ENCODE measurements at places on chromosomes 12 and 14.

- DNase-seq = no peak
These were observed 76.9 kb downstream of the VRK1 start for GRCh38 chr14:96874127-96874526.

DNA sequence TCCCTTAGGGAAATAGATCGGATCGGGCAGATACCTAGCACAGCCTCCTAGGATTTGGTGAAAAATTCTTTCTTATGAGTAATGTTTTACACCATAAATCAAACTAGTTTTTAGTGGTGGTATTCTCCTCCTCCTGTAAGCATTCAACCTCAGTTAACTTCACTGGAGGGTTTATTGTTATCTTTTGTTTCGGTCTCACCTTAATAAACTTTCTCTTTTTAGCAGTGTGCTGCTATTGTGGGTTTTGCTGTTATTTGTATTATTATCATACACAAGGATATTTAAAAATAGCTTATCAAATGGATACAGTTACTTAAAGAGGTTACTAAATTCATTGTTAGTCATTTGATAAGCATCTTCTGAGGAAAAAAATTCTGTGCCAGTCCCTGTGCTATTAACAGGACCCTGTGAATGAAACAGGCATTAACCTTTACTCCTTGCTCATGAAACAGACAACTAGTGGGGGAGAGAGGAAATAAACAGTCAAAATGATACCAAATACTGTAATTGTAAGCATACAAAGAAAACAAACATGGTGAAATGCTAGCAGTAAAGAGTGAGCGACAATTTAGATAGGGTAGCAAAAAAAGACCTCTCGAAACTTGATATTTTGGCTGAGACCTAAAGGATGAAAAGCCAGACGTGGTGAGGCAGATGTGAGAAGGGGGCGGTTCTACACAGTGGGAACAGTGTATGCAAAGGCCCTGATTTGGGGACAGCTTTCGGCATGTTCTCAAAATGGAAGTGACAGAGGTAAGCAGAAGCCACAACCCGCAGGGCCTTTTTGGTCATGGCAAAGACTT lies 178.7 kb upstream of the SOX5 start:
- DNase-seq = no peak

- DNase-seq = peak; percentile 98
These were observed 41.8 kb downstream of the SMOC1 start for GRCh38 chr14:69921052-69921451.

DNA sequence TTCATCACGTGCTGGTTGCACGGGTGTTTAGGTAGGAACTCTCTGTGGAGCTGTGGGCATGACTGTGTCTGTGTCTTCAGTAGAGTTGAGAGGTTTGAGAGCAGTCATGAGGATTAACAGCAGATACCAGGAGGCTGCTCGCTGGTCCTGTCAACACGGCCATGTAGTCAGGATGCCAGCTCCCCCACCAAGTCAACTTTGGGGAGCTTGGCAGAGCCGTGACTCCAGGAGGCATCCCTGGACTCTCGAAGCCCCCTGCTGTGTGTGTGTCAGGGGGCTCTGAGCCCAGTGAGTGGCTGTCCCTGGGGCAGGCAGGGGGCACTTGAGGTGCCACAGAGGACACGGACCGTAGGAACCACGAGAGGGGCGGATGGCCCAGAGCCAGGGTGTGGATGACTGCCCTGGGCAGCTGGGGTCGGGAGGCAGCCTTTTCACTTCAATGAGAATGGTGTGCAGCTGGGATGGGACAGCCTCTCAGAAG lies 7.2 kb upstream of the GPR132 start:
- DNase-seq = no peak

- DNase-seq = no peak
These were observed 60.6 kb downstream of the NCOR2 start for GRCh38 chr12:124506832-124507153.

DNA sequence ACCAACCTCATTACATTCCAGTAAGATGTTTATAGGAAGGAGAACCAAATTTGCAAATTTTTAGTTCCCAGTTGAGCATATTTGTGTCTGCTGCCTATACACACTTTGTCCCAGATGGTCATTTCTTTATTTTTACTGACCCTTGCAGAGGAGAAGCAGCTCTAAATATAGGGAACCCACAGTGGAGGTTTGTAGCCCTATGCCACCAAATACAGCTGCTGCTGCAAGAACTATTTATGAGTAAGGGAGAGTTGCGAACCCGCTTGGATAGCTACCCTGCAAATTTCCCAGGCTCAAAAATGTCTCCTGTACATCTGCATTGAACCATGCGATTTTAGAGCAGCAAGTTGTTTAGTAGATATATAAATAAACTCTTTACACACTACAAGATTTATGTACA lies 48.2 kb downstream of the NAV3 start:
- DNase-seq = no peak

GRCh38 chr14:99687284-99688209 lies 3.4 kb downstream of the CYP46A1 start:
- DNase-seq = no peak

GRCh38 chr12:109482491-109482890 lies 5.1 kb downstream of the UBE3B start:
- DNase-seq = no peak

DNA sequence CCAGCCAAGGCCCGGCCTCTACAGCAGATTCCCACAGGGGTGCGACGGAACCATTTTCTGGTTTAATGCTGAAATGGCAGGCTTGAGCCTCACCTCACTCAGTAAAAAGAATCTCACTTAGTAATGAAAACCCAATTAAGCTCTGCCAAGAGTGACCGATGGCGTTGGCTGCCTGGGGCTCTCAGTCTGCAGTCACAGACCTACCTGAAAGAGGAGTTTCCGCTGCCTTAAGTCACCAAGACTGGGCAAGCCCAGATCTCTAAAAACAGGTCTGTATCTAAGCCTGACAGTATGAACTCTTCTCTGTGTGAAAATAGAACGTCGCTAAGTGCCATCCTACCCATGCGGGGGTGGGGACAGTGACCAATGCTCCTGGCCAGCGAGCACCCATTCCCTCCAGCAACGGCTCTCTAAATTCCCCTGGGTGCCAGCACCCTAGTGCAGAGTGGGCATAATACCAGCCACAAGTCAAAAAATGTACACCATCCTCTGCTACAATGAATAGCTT lies 107.3 kb downstream of the FOXN3 start:
- DNase-seq = no peak

DNA sequence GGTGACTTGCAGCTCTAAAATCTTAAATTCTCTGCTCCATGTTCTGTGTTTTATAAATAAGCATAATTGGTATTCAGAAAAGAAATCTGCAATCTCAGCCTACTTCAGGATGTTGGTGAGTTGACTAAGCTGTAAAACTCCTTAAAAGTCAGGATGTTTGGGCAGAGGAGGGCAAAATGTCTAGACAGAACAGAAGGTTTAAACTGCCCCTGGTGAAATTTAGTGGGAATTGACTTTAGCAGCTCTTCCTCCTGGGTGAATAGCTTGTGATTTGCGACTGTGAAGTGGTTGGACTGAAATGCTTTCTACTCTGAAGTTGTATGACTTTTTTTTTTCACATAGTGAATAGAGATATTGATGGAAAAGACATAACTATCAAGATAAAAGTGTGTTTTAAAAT lies 85.8 kb downstream of the CAND1 start:
- peak; percentile 15 for DNase-seq

- no peak for DNase-seq
These were observed 59.8 kb upstream of the CISTR start for GRCh38 chr12:53811606-53812005.

- peak; percentile 76 for DNase-seq
These were observed 1141.2 kb upstream of the TMEM132C start for GRCh38 chr12:127125607-127126259.

DNA sequence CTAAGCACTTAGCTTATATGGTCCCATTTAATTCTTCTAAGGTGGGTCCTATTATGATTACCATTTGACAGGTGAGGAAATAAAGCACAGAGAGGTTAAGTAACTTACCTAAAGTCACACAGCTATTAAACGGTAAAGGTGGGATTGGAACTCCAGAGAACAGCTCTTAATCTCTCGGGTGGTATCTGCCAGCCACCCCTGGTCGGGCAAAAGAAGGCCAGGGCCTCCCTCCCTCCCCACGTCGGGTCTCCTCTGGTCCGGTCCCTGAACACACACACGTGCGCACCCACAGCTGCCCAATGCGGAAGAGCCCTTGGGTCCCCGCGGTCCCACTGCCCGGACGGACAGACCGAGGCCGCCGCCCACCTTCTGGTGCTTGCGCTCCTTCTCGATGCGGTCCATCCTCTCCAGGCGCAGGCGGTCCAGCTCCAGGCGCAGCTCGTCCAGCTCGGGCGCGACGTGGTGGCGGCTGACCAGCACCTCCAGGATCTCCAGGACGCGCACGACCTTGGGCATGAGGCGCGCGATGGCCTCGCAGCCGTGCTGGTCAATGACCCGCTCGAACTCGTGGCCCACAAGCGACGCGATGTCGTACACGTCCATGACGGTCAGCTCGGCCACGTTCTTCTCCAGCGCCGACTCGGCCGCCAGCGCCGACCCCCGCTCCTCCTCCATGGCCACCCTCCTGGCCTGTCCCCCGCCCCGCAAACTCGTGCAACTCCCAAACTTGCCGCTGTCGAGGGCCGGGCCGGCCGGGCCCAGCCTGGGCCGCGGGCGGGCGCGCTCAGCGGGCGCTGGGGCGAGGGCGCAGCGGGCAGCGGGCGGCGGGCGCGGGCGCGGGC lies 490 bp downstream of the RILPL1 start:
- DNase-seq = peak; percentile 43

GRCh38 chr14:93729993-93730392 lies 58.3 kb downstream of the PRIMA1 start:
- DNase-seq = no peak

- no peak for DNase-seq
These were observed 40.0 kb upstream of the DAAM1 start for GRCh38 chr14:59148334-59148900.

GRCh38 chr12:48794870-48795269 lies 6.0 kb upstream of the ADCY6 start:
- peak; percentile 48 for DNase-seq

DNA sequence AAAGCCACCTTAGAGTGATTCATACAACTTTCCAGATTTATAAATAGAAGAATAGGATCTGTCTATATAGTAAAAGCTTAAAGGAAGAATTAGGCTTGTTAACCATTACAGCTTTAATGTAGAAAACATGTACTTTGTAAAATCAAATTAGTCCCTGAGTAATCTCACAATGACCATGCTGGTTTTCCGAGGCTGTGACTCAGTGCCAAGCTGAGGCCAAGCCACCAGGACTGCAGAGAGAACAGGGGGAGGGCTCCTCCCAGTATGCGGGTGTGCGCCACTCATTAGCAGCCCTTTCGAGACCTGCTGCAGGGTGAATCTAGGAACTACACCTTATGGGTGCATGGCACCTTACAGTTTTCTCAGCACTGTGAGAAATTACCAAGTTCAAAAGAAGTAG lies 167.0 kb downstream of the EFCAB11 start:
- no peak for DNase-seq

Data from iris pigment epithelial cell (primary cell).